Activated T-helper 1 cell treated with anti-CD3 and anti-CD28 coated beads, Interleukin-12 subunit alpha, Interleukin-12 subunit beta, Interleukin-2, Interleukin-4 antibody, amounts not matched to agents 30 ng/mL and 10 ng/mL and 1 ng/mL, durations not matched to agents 14 hours and 24 hours and 36 hours (primary cell): ENCODE measurements at places on chromosomes 4 and X. TPM values are rescaled to one million over a fixed set of nuclear protein-coding genes. Genes with fewer than 3 reads are reported as not detected.

- no peak for DNase-seq
- H3K27ac ChIP-seq, result no peak within 1 kb of the TSS
- no peaks in the 10 kb centered on the region for H3K36me3 ChIP-seq
- H3K4me3 ChIP-seq, result no peak within 1 kb of the TSS
- H3K4me1 ChIP-seq, result no peaks in the 10 kb centered on the region
- H3K27me3 ChIP-seq, result no peaks in the 10 kb centered on the region
Observed at GRCh38 chrX:106168107-106168506, at the start of gene PWWP3B. PWWP3B (plus strand) TSS chrX:106168305; CDS start chrX:106205433, 37,128 bp downstream.

The GPR82 gene
- total RNA-seq, result 0.08 and 0.49 TPM in 2 replicates

The LINC00632 gene
- 3.3 and 4.1 TPM in 2 replicates for total RNA-seq

The PPAT gene
- total RNA-seq, result 57.4 and 60.1 TPM in 2 replicates

GRCh38 chr4:146969126-146969525, 23.5 kb upstream of the TTC29 start:
- H3K27ac ChIP-seq, result no peak overlapping the region
- H3K4me3 ChIP-seq, result no peak overlapping the region
- peaks cover 1% of the 10 kb centered on the region for H3K27me3 ChIP-seq

The CXCL1 gene
- total RNA-seq, result not detected in 2 replicates

- no peaks in the 10 kb centered on the region for H3K36me3 ChIP-seq
- H3K27me3 ChIP-seq, result no peaks in the 10 kb centered on the region
- no peak overlapping the region for H3K4me3 ChIP-seq
- H3K27ac ChIP-seq, result no peak overlapping the region
- H3K4me1 ChIP-seq, result no peaks in the 10 kb centered on the region
Observed at GRCh38 chrX:3177851-3178250, 136.6 kb downstream of the ARSF start.

- H3K27ac ChIP-seq, result no peak overlapping the region
- H3K36me3 ChIP-seq, result peaks cover 1% of the 10 kb centered on the region
- H3K27me3 ChIP-seq, result peaks cover 33% of the 10 kb centered on the region
- H3K4me3 ChIP-seq, result no peak overlapping the region
Observed at GRCh38 chr4:168835880-168836454, 174.1 kb downstream of the CBR4 start.

GRCh38 chr4:11261066-11261850, 167.4 kb downstream of the HS3ST1 start:
- H3K4me3 ChIP-seq, result no peak overlapping the region
- H3K4me1 ChIP-seq, result no peaks in the 10 kb centered on the region
- H3K27ac ChIP-seq, result no peak overlapping the region

The PAGE2B gene
- total RNA-seq, result not detected in 2 replicates

GRCh38 chr4:61200916-61201526, 895 bp downstream of the ADGRL3 start:
- no peak for DNase-seq
- no peak overlapping the region for H3K27ac ChIP-seq
- peaks cover 4% of the 10 kb centered on the region for H3K36me3 ChIP-seq
- no peak overlapping the region for H3K4me3 ChIP-seq

DNA sequence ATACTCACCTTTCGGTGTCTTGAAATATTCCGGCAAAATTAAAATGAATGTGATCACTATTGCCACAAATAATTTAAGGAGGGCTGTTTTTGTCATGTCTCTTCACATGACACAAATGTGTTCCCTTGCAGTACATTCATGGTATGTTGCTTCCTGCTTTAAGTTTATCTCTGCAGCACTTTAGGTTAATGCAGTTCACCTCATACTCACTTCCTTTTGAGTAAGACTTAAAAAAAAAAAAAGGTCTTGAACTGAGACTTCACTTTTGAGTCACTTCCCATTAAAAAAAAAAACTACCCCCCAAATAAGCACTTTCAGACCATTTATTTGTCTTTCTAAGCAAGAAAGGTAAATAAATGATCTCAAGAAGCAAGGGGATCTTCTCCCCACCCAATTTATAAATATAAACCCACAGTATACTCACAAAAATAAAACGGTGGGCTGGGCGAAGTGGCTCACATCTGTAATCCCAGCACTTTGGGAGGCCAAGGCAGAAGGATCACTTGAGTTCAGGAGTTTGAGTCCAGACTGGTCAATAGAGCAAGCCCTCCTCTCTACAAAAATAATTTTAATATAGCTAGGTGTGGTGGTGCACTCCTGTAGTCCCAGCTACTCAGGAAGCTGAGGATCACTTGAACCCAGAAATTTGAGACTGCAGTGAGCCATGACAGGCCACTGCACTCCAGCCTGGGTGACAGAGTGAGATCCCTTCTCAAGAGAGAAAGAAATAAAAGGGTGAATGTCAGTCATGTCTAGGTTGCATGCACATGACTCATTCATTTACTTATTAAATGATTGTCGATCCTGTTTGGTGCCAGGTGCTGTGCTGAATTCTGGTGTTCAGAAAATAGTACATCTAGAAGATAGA, at the start of gene TMEM156:
TMEM156 (minus strand) TSS at position 192 of the 868 bp plus-strand sequence; CDS start at position 96, 96 bp downstream.
- DNase-seq, result no peak
- peak within 1 kb of the TSS; percentile 93 for H3K4me3 ChIP-seq
- peak within 1 kb of the TSS; percentile 87 for H3K27ac ChIP-seq

- no peak for DNase-seq
- no peak overlapping the region for H3K27ac ChIP-seq
- H3K4me1 ChIP-seq, result peaks cover 5% of the 10 kb centered on the region
- H3K4me3 ChIP-seq, result no peak overlapping the region
- no peaks in the 10 kb centered on the region for H3K27me3 ChIP-seq
Observed at GRCh38 chr4:158682066-158682465, 10.0 kb downstream of the ETFDH start.

GRCh38 chr4:93791570-93792195, 36.9 kb upstream of the ATOH1 start:
- H3K4me3 ChIP-seq, result no peak overlapping the region
- no peaks in the 10 kb centered on the region for H3K36me3 ChIP-seq
- H3K4me1 ChIP-seq, result no peaks in the 10 kb centered on the region
- no peak for DNase-seq

DNA sequence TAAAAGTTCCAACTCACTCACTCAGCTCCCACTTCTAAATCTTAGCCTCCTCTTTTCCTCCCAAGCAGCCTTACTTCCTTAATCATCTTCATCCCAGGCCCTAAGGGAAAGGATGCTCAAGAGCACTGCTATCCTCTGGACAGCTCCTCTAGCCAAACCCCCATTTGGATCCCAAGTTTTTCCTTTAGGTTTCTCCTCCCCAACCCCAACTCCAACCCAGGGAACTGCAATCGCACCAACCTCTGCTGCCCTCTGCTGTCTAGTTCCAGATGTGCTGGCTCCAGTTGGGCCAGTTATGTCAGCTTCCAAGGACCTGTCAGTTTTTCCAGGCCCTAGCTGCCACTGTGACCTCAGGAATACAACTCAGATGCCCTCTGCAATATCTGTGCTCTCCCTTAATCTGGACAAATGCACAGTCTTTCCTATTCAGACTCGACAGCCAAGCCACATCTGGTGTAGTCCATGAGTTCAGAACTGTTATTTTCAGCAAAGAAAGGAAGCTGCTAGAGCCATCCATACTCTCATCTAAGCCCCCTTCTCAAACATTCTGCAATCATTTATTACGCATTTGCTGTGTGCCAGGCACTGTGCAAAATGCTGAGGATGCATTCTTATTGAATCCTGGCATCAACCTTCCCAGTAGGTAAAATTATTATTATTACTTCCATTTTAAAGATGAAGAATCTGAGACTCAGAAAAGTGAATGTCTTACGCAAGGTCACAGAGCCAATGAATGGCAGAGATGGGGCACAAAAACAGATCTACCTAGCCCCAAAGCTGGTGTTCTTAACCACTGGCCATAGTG, 12.3 kb upstream of the XPNPEP2 start:
- H3K27me3 ChIP-seq, result peaks cover 2% of the 10 kb centered on the region
- H3K4me1 ChIP-seq, result peaks cover 49% of the 10 kb centered on the region

- H3K36me3 ChIP-seq, result no peaks in the 10 kb centered on the region
- peaks cover 2% of the 10 kb centered on the region for H3K27me3 ChIP-seq
- H3K4me1 ChIP-seq, result no peaks in the 10 kb centered on the region
- H3K4me3 ChIP-seq, result no peak overlapping the region
- H3K27ac ChIP-seq, result no peak overlapping the region
- DNase-seq, result no peak
Observed at GRCh38 chr4:79078339-79078738, 139.1 kb upstream of the PAQR3 start.

The MAGEA11 gene
- total RNA-seq, result not detected in 2 replicates

DNA sequence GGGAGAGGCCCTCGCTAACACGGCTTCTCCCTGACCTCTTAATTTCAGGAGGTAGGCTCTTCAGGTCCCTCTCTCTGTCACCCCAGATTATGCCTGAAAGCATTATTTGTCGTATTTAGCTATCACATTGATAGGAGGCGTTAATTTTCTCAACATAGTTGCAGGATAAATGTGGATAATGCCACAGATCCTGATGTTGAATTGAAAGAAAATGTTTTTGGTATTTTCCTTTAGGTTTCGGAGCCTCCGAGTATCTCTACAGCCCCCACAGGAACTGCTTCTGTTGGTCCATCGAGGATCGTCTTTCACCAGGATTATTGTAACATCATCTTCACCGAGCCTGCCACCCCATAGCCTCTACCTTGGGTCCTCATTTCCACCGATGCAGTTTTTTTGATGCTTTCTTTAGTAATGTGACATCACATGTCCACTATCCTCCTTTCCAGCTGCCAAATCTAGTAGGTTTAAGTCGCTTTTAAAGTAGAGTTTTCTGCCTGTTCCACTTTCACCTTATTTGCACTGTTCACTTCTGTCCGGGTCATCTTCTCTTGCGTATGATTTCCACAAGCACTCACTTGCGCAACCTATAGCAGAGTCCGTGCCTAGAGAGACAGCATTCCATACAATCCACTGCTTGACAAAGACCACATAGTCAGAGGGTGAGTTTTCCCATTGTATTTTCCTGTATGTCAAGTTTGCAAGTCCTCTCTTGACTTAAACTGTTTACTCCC, 665 bp downstream of the TIGD2 start:
- peak overlapping the region; percentile 76 for H3K4me3 ChIP-seq
- no peak for DNase-seq
- H3K4me1 ChIP-seq, result peaks cover 27% of the 10 kb centered on the region
- H3K36me3 ChIP-seq, result no peaks in the 10 kb centered on the region
- H3K27me3 ChIP-seq, result peaks cover 20% of the 10 kb centered on the region
- peak overlapping the region; percentile 65 for H3K27ac ChIP-seq

The FOXR2 gene
- total RNA-seq, result not detected in 2 replicates

The HPGD gene
- 2.6 and 3.1 TPM in 2 replicates for total RNA-seq

- H3K4me3 ChIP-seq, result no peak overlapping the region
- no peaks in the 10 kb centered on the region for H3K36me3 ChIP-seq
- H3K27ac ChIP-seq, result no peak overlapping the region
- no peak for DNase-seq
- H3K27me3 ChIP-seq, result peaks cover 2% of the 10 kb centered on the region
Observed at GRCh38 chr4:148834804-148835631, 392.8 kb upstream of the NR3C2 start.

DNA sequence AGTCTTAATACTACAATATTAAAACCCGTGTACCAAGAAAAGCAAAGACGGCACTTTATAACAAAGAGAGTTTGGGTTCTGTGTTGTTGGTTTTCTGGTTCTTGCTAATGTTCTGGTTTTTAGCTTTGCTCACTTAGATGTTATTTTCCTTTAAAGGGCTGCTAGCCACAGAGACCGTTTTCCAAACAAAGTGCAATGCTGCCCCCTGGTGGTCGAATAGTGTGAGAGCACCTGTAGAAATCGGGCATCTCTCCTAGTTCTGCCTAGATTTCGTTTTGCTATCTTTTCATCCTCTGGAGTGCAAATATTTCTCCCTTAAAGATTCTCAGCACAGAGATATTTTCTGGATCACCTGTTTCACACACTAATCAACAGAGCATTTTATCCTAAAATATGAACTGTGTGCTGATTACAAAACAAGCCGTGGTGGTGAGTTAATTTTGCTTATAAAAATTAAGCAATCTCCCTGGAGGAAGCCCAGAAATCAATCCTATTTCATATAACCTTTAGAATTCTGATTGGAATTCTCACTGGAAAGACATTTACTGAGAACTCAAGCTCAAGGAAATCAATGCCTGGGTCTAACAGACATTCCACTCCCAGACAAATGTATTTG, 334.5 kb upstream of the NOCT start:
- no peaks in the 10 kb centered on the region for H3K36me3 ChIP-seq
- H3K27me3 ChIP-seq, result peaks cover 15% of the 10 kb centered on the region
- H3K4me1 ChIP-seq, result no peaks in the 10 kb centered on the region
- DNase-seq, result peak; percentile 50

DNA sequence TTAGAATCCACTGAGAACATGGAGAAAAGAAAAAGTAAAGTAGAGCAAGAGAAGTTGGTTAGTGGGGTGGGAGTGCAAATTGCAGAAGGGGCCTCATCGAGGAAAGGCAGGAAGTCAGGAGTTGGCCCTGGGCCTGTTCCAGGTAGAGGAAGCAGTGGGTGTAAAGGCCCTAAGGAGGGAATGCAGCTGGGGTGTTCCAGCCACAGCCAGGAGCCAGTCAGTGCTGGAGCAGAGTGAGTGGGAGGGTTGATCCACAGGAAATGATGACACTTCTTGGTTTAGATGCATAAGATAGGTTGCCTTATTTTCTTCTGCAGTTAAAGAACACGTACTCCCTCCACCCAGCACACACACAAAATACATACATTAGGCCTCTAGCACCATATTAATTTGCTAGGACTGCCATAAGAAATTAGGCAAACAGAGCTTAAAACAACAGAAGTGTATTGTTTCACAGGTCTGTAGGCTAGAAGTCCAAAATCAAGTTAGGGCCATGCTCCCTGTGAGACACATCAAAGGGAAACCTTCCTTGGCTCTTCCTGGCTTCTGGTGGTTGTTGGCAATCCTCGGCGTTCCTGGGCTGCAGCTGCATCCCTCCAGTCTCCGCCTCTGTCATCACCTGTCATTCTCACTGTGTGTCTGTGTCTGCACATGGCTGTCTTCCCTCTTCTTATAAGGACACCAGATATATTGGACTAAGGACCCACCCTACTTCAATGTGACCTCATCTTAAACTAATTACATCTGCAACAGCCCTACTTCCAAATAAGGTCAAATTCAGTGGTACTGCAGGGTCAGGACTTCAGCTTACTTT, 205.9 kb downstream of the AASDH start:
- H3K4me1 ChIP-seq, result peaks cover 32% of the 10 kb centered on the region
- H3K27ac ChIP-seq, result peak overlapping the region; percentile 73
- H3K4me3 ChIP-seq, result peak overlapping the region; percentile 55

- H3K27ac ChIP-seq, result no peak overlapping the region
- H3K27me3 ChIP-seq, result peaks cover 2% of the 10 kb centered on the region
- no peak overlapping the region for H3K4me3 ChIP-seq
Observed at GRCh38 chr4:168188754-168189153, 96.4 kb downstream of the ANXA10 start.

DNA sequence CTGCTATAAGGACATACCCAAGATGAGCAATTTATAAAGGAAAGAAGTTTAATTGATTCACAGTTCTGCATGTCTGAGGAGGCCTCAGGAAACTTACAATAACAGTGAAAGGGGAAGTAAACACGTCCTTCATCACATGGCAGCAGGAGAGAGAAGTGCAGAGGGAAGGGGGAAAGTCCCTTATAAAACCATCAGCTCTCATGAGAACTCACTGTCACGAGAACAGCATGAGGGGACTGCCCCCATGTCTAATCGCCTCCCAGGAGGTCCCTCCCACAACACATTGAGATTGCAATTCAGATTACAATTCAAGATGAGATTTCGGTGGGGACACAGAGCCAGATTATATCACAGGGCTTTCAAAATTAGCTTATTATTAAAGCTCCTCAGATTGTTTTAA, 209.5 kb upstream of the PPP3CA start:
- H3K27me3 ChIP-seq, result peaks cover 3% of the 10 kb centered on the region
- H3K4me3 ChIP-seq, result no peak overlapping the region
